ENCODE measurements at places on chromosomes 7 and 10.

GRCh38 chr7:50721160-50721559, 61.5 kb downstream of the GRB10 start:
- peak; percentile 62 for DNase-seq

GRCh38 chr7:41294556-41295454, 408.1 kb downstream of the INHBA start:
- DNase-seq = no peak

DNA sequence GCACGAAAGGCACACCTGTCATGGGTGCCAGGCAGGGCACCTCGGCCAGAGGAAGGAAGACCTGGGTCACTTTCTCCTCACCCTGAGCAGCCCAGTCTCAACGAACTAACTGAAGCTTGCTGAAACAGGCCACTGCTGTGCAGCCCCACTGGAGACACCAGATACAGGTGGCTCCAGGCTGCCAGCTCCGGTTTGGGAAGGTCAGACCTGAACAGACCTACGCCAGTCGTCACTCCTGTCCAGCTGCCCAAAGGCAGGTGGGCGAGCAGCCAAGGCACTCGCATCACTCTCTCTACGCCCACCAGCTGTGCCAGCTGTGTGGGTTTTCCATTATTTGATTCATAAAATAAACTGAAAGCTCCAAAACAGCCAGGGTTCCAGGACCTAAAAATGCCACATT, 256.1 kb downstream of the ZMYND11 start:
- no peak for DNase-seq

GRCh38 chr7:87341441-87341840, 4.0 kb upstream of the CROT start:
- no peak for DNase-seq

DNA sequence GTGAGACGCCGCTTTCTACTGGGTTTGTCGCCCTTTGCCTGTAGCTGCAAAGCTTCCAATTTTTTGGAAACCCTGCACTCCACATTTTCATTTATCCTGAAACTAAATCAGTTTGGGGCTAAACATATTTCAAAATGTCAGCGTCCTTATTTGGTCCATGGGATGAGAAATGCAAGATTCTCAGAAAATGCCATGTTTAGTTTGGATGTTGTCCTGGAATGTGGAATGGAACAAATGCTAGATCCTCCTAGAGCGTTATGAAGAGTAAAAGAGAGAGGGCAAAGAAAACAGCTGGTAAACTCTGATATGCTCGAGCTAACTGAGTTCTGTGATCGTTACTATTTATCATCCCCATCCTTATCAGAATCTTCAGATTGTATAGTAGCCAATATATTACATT, 236.9 kb downstream of the KLF6 start:
- DNase-seq = no peak
